ENCODE measurements at places on chromosomes 1 and 21.
A peak's percentile ranks its signal among the peaks of the same experiment; 100 is the strongest.

- DNase-seq, result no peak
These were observed 261.3 kb upstream of the CHRM3 start for GRCh38 chr1:239125027-239125426.

- no peak for DNase-seq
These were observed 16.7 kb upstream of the NADK start for GRCh38 chr1:1794999-1795398.

- DNase-seq, result no peak
These were observed 115.7 kb downstream of the GRIK3 start for GRCh38 chr1:36918604-36919003.

- DNase-seq, result peak; percentile 32
These were observed 135.7 kb upstream of the SLC45A1 start for GRCh38 chr1:8182034-8182761.

DNA sequence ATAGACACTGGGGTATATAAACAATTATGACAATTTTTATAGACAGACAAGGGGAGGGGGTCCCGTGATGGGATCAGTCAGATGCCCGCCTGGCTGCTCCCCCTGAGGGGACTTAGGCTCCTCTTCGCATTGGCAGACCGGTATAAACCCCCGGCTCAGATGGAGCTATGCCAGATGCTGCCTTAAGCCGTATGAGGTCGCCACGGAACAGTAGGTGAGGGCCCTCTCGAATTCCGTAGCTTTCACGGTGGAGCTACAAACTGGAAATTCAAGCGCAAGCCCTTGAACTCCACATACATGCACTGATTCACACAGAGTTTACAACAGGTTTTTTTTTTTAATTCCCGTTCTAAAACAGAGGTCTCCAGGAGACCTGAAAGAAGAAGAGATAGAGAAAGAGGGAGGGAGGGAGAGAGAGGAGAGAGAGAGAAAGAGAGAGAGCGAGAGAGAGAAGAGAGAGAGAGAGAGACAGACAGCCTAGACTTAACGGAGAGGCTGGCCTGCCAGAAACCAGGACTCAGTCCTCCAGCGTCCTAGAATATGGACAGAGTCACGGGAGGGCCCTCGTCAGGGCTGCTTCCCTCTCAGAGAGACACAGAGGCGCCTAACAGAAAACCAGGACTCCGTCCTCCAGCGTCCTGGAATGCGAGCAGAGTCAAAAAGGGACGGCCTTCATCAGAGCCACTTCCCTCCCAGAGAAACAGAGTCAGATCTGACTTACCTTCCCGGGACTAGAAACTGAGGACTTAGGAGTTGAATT lies 24.4 kb upstream of the TMEM54 start:
- no peak for DNase-seq

GRCh38 chr1:151428068-151428467 lies 28.7 kb downstream of the PSMB4 start:
- DNase-seq, result no peak

DNA sequence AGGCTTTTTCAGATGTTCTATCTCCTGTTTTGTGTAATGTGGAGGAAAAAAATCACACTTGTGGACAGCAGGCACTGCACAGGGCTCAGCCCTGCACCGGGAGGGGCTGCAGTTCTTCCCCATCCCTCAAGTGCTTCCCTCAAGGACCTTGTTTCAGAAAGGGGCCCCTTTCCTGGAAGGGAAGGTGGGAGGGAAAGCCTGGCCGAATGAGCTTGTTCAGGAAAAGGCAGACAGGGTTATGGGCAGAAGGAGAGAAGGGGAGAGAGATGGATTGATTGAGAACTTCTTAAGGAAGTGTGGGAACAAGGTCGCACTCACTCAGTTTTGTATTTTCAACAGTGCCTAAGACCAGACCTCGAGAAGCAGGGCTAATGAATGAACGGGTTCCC lies 41.2 kb downstream of the OLFML2B start:
- no peak for DNase-seq

GRCh38 chr1:104435255-104435654 lies 685.6 kb downstream of the AMY1C start:
- DNase-seq, result no peak

GRCh38 chr1:162178432-162178831 lies 108.9 kb downstream of the NOS1AP start:
- no peak for DNase-seq

GRCh38 chr1:230759369-230760065 lies 12.3 kb downstream of the CAPN9 start:
- DNase-seq, result no peak

DNA sequence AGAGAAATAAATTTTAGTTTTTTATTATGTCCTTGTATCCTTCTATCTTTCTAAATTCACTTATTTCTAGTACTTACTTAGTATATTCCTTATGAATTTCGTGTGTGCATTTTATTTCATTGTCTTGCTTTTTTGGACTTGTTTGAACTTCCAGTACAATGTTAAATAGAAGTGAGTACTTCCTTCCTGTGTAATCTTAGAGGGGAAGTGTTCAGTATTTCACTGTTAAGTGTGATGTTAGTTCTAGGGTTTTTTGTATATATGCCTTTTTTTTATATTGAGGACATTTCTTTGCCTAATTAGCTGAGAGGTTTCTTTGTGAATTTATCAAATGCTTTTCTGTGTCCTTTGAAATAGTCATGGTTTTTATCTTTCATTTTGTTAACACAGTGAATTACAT lies 10.7 kb downstream of the LYPLAL1 start:
- DNase-seq, result no peak

DNA sequence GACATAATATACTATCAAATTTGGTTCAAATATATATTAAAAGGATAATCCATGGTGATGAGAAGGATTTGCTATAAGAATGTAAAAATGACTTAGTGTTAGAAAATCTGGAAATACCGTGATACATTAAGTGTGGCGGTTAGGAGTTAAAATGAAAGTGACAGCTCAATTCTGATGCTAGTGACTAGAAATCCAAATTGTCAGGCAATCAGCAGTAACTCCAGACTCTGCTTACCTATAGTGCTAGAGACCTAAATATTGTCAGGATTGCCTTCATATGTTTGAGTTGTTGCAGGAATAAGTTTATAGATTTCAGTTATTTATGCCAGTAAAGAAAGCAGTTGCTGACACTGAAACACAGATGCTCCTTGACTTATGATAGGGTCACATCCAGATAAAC lies 737.4 kb downstream of the MRPL39 start:
- DNase-seq, result no peak

DNA sequence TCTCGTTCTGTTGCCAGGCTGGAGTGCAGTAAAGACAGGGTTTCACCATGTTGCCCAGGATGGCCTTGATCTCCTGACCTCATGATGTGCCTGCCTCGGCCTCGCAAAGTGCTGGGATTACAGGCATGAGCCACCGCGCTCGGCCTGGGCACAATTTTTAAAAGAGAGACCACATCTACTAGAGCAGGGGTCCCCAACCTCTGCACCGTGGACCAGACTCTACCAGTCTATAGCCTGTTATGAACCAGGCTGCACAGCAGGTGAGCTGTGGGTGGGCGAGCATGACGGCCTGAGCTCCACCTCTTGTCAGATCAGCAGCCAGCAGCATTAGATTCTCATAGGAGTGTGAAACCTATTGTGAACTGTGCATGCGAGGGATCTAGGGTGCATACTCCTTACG lies 20.8 kb downstream of the TNNT2 start:
- no peak for DNase-seq

DNA sequence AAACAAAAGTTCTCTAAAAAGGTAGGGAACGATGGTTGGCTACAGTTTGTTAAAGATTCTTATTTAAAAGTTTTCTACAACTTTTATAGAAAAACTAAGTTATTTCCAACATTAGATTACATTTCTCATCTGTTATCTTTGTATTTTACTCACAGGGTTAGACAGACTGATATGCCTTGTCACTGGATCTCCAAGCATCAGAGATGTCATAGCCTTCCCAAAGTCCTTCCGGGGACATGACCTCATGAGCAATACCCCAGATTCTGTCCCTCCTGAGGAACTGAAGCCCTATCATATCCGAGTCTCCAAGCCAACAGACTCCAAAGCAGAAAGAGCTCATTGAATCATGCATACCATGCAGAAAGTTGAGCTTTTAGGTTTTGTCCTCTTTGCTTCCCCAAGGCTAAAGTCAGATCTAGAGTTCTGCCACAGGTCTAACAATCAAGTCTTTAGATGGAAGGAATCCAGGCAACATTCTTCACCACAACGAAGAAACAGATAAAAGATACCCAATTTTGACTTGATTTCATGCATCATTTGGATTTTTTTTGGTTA lies 10.3 kb downstream of the GAS5 start:
- DNase-seq, result no peak
